ENCODE measurements at places on chromosomes 16 and 17. TPM values are rescaled to one million over a fixed set of nuclear protein-coding genes. Genes with fewer than 3 reads are reported as not detected.

The MT1G gene
- not detected for polyA plus RNA-seq

The PYY gene
- polyA plus RNA-seq, result not detected

- H3K36me3 ChIP-seq, result no peaks in the 10 kb centered on the region
- no peaks in the 10 kb centered on the region for H3K4me1 ChIP-seq
- H3K4me3 ChIP-seq, result no peak overlapping the region
- no peak for DNase-seq
- H3K27ac ChIP-seq, result no peak overlapping the region
Measured at GRCh38 chr16:27620541-27620940, 70.6 kb downstream of the KATNIP start.

The ALOXE3 gene
- 0.42 TPM for polyA plus RNA-seq

DNA sequence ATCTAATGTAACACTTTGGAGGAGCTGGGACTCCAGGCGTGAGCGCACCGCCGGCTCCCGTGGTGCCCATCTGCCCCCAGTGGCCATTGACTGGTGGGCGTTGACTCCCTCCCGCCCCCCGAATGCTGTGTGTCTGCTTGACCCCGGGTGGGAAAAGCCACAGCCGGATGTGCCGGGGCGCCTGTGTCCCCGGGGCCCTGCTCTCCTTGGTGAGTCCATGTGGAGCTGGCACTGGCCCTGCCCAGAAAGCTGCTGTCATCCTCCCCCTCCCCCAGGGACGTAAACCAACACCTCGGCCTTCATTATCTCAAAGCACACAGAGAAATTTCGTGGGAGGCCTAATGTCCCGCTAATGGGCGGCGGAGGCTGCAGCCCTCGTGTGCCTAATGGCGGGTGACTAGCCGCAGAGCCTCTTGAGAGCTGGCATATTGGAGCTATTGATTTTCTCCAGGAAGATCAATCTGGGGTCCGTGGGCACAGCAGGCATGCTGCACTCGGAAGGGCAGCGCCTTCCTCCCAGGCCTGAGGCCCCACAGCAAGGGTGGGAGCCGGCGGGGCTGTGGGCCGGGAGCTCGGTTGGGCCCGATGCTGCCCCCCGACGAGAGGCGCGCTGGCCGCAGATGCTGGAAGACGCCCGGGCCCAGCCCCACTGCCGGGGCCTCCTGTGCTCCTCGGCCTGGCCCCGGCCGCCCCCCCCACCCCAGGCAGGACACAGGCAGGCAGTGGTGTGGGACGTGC, 4.0 kb upstream of the PERCC1 start:
- no peaks in the 10 kb centered on the region for H3K36me3 ChIP-seq
- H3K27me3 ChIP-seq, result no peaks in the 10 kb centered on the region
- H3K4me1 ChIP-seq, result peaks cover 5% of the 10 kb centered on the region
- no peak overlapping the region for H3K27ac ChIP-seq

DNA sequence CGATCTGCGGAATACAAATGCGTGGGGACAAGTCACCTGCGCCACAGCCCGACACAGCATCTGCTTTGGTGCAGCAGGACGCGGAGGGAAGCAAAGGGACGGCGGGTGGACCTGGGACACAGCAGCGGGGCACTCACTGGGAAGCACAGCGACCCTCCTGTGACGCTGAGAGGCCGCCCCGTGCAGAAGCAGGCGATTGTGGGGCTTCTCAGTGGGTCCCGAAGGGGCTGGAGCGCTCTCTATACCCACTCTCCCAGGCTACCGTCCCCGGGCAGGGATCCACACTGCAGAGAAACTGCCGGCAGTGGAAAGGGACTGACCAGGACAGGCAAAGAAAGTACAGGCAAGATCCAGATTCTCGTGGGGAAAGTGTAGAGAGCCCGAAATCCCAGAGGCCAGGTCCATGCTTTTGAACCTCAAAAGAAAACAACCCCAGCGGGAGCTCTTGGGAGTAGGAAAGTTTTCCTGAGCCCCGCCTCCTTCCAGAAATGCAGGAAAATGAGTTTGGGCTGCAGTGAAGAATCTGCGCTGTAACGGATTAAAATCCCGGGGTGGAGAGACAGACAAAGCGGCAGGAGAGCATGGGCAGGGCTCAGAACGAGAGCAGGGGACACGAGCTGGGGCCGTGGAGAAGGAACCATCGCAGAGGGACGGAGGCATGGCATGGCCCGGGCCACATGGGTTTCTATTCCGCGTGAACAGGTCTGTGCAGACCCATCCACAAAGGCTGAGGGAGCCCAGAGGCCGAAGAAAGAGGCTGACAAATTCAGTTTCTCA, 12.7 kb downstream of the COX4I1 start:
- no peak overlapping the region for H3K4me3 ChIP-seq
- no peak overlapping the region for H3K27ac ChIP-seq
- H3K36me3 ChIP-seq, result peaks cover under 1% of the 10 kb centered on the region
- H3K4me1 ChIP-seq, result no peaks in the 10 kb centered on the region

The TMEM204 gene
- 97.4 TPM for polyA plus RNA-seq

- no peaks in the 10 kb centered on the region for H3K27me3 ChIP-seq
- H3K4me1 ChIP-seq, result peaks cover 17% of the 10 kb centered on the region
- no peak overlapping the region for H3K4me3 ChIP-seq
- H3K36me3 ChIP-seq, result no peaks in the 10 kb centered on the region
- no peak for DNase-seq
- H3K27ac ChIP-seq, result no peak overlapping the region
Measured at GRCh38 chr17:75079023-75079373, 8.8 kb upstream of the SLC16A5 start.

The HLF gene
- polyA plus RNA-seq, result 0.28 TPM

- H3K36me3 ChIP-seq, result peaks cover 86% of the 10 kb centered on the region
- H3K4me1 ChIP-seq, result no peaks in the 10 kb centered on the region
- peak overlapping the region; percentile 64 for H3K27ac ChIP-seq
Measured at GRCh38 chr17:8885967-8886684, 18.7 kb upstream of the PIK3R6 start.

The ODAD4 gene
- 0.15 TPM for polyA plus RNA-seq
